ENCODE measurements at places on chromosomes 12 and 14. TPM values are rescaled to one million over a fixed set of nuclear protein-coding genes. Genes with fewer than 3 reads are reported as not detected.
A peak's percentile ranks its signal among the peaks of the same experiment; 100 is the strongest.

Gene MIA2
- 20.0 TPM for polyA plus RNA-seq

- no peak for DNase-seq
Observed at GRCh38 chr14:72801381-72801812, 92.5 kb downstream of the DPF3 start.

- peak; percentile 18 for DNase-seq
Observed at GRCh38 chr12:93163260-93164036, 214.3 kb upstream of the NUDT4 start.

DNA sequence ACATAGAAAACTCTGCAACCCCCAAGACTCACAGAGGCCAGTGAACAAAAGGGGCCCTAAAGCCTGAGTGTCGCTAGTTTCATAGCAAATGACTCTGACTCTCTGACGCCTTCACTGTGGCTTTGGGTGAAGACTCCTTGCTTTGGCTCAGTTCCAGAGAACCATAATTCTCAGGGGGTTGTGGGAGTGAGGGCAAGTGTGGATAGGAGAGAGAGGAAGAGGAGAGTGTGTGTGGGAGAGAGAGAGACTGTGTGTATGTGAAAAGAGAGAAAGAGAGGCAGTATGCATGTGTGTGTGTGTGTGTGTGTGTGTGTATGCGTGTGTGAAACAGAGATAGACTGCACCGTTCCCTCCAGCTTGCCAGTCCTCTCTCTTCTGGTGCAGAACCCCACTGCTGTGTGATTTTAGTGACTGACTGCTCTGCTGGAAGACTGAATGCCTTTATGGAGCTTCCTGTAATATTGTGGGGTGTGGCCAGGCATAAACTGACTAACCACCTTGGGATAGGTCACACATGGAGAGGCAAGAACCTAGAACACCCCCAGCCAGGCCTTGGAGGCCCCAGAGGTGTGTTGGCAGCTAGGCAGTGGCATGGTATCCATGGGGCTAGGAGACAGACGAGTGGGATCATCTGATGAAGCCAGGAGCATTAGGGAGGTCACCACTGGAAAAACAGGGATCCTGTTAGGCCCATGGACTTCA lies 45.9 kb upstream of the STXBP6 start:
- DNase-seq: no peak

Gene BMP4
- not detected for polyA plus RNA-seq

Gene TC2N
- not detected for polyA plus RNA-seq

DNA sequence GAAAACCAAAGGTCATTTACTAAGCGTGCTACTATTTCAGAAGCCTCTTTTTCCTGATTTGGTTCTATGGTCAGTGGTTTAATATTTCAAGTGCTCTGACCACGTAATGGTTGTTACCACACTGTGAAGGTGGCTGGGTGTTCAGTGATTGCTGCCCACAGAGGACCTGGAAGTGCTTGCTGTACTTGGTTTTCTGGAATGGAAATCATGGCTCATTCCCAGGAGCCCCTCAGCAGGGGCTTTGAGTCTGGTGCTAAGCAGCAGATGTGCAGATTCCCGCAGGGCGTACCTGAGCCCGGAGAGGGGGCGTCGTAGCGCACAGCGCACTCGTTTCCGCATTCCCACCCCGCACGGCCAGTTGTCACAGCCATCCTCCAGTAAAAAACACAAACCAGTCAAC lies 50.5 kb downstream of the TRAF3 start:
- DNase-seq: no peak
